CD4-positive, alpha-beta T cell treated with Interleukin-21 for 1 hour (primary cell): ENCODE measurements at places on chromosomes 2 and 18.

- DNase-seq = no peak
These were observed 1.8 kb upstream of the COBLL1 start for GRCh38 chr2:164843346-164843911.

- no peak for DNase-seq
These were observed 73.4 kb upstream of the ODC1 start for GRCh38 chr2:10521356-10522169.

GRCh38 chr2:88239781-88240180, 69.6 kb downstream of the THNSL2 start:
- DNase-seq = peak; percentile 45

DNA sequence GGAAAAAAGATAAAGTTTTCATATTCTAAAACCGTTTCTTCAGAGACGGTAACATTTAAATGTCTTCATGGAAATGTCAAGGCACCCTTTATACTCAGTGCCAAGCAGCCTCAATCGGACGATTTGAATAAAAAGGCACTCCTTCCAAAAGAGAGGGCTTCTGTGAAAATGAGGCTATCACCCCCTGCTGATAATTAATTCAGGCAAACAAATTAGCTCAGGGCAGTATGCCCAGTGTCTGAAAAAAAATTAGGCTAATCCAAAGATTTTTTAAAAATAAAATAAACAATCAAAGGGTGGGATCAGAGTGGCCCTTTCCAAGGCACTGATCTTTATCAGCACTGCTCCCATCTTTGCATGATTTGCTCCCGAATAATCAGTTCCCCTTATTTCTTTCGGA, 151.0 kb upstream of the PID1 start:
- no peak for DNase-seq

DNA sequence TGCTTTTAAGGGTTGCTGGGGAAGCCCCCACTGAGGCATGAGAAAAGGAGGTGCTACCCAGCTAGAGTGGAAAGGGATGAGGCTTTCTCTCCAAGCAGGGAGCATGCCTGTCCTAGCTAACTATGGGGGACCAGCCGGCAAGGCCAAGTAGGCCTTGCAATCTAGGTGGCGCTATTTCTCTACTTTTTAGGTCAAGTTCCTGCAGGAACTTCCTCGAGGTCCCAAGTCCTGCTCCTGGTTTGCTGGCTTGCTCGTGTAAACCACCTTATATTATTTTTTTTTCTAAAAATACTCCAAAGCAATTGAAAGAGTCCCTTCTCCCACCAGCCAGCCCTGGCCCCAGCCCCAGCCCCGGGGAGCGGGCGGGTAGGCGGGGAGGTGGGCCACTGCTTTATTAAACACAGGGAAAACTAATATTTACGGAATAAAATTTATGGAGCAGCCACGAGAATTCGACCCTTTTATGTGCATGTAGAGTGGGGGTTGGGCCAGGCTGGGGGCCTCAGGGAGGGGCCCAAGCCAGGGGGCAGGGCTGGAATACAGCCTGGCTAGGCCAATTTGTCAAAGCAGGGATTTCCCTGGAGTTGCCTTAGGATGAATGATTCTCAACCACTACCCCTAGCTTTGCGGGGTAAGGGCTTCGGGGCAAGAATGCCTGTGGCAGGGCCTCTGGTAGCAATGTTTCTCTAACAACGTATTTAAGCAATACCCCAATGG, 12.8 kb upstream of the IHH start:
- DNase-seq = peak; percentile 30

DNA sequence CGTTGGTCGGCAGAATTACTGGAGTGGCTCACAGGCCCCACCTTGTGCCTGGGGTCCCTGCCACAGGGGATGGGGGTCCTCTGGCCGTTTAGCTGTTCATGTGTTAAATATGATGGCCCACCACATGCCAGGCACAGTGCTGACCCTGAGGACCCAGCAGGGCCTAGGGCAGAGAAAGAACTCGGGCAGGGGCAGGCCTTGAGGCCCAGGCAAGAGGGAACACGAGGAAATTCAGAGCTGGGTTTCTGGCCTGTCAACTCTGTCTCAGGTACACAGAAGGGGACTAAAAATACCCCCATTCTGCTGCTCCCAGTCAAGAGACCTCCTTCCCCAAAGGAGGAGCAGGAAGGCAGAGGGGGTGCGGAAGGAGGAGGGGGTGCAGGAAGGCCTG, 66.2 kb downstream of the DNMT3A start:
- DNase-seq = no peak

- no peak for DNase-seq
These were observed 59.9 kb downstream of the INO80C start for GRCh38 chr18:35437836-35438235.

- DNase-seq = no peak
These were observed 18.0 kb downstream of the REL start for GRCh38 chr2:60899230-60899891.

DNA sequence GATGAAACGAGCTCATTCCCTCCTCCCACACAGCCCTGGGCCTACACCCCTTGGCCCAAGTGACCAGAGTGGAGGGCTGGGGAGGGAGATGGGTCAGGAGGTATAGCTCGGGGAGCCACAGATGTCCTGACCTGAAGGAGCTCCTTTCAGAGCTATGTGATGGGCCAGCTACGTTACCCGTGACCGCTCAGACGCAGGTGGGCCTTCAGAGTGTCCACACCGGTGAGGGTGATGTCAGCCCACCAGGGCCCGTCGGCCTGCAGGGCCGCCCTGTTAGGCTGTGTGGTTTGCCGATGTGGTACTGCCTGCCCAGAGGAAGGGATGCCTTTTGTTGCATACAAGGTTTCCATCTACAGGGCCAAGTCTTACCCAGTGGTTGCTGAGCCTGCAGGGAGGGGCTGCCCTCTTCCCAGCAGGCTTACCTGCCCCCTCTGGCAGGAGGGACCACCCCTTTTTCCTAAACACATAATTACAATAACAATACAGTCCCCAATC, 41.8 kb upstream of the FOSL2 start:
- DNase-seq = no peak

GRCh38 chr18:63207143-63207790, 112.3 kb downstream of the BCL2 start:
- DNase-seq = no peak

DNA sequence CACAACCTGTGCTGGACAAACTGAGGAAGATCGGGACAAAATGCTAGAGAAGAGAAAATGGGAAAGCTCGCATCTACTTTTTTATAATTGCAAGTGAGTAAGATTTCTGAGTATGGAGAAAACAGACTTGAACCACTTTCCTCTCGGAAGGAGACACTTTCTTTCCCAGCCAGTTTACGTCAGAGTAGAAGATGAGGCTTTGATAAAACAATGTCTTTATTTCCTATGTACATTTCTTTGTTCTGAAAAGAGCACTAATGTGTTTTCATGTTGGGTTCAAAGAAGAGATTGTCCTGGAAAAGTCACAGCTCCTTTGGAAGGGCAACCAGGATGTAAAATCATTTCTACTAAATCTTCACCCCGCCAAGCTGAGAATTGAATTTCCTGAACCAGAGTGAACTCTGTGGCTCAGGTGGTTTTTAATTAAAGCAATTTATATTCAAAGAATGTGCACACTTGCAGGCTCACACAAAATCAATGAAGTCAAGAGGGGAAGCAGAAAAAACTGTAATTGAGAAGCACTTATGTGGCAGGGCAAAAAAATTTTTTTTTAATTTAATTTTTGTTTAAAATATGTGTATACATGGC, 23.4 kb upstream of the ITGA6 start:
- DNase-seq = no peak

DNA sequence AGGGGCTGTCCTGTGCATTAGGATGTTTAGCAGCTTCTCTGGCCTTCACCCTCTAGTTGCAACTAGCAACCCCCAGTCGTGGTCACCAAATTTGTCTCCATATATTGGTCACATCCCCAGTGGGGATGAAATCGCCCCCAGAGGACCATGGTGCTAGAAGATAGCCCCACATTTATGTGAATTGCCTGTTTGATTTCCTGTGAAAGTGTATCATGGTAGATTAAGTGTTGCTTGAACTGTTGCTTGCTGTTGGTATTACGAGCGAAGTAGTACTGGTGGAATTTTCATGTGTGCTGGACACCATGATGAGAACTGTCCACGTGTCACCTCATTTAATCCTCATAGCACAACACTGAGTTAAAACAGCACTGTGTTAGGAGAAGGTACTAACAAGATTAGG, 59.4 kb downstream of the TSPYL6 start:
- no peak for DNase-seq

DNA sequence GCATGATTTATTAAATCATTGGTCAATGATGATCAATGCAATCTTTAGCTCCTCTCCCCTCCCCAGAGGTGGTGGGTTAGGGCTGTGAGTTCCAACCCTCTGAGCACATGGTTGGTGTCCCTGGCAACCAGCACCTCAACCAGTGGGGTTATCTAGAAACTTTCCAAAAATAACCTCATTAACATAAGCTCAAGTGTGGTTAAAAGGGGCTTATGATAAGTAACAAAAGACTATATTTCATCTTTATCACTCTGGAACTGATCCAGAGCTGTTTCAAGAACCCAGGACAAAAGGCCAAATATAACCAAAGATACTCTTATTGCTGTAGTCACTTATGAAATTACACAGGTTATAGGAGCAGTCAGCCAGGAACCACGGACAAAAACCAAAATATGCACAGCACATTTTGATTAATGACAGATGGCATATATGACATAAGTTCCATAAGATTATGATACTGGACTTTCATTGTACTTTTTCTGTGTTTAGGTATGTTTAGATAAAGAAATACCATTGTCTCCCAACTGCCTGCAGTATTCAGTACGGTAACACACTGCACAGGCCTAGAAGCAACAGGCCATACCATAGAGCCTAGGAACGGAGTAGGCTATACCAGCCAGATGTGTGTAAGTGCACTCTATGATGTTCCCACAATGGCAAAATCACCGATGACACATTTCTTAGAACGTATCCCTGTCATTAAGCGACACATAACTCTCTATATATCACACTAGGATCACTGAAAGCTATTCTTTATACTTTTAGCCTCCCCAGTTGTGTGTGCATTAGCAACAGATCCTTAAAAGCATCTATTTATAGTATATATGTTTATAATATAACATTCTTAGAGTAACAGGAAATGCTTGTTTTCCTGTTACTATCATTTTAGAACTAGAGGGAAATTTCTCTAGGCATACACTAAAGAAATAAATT, 31.9 kb downstream of the KIDINS220 start:
- no peak for DNase-seq

- DNase-seq = peak; percentile 49
These were observed 547 bp downstream of the SLC35F5 start for GRCh38 chr2:113755835-113756354.

DNA sequence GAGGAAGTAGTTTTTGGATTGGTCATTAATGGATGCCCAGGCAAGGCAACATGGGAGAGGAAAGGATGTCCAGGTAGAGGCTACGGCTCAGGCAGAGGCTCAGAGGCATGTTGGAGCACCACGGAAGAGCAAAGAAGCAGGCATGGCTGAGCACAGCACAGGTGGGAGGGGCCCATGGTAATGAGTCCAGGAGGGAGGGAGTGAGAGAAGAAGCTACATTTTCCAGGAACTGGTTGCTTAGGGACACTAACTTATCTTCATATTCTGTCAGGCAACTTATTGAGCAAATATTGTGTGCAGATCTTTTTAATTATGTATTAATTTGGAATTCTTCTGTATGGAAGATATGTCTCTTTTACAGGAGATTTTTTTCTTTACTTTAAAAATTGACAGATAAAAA, 42.2 kb downstream of the ARHGEF4 start:
- DNase-seq = no peak

- no peak for DNase-seq
These were observed 227.6 kb downstream of the ASXL3 start for GRCh38 chr18:33805592-33805991.

DNA sequence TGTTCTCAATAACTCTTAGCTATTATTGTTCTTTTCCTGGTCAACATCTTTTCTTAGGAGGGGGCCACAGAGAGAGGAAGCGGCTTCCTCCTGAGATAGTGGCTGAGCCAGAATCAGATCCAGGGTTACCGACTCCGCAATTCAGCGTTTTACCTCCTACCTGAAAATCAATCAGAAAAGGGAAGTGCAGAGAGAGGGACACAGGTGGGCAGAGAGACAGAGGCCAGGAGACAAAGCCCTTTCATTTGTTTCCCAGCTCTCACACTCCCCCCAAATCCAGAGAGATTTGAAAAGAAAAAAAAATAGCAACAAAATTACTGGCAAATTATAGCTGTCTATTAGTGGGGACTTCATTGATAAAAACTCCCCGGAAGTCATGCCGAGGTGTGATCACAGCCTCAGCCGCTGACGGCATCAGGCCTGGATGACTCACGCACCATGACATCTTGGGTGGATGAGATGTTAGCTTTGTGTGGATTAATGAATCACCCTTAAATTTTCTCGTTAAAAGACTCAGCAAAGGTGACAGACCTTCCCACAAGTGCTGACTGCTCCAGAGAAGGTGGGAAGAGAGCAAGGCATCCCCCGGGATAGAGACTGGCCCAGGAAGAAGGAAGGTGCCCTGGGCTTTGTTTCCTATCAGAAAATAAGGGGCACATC, 120.7 kb downstream of the LOXHD1 start:
- DNase-seq = peak; percentile 24

DNA sequence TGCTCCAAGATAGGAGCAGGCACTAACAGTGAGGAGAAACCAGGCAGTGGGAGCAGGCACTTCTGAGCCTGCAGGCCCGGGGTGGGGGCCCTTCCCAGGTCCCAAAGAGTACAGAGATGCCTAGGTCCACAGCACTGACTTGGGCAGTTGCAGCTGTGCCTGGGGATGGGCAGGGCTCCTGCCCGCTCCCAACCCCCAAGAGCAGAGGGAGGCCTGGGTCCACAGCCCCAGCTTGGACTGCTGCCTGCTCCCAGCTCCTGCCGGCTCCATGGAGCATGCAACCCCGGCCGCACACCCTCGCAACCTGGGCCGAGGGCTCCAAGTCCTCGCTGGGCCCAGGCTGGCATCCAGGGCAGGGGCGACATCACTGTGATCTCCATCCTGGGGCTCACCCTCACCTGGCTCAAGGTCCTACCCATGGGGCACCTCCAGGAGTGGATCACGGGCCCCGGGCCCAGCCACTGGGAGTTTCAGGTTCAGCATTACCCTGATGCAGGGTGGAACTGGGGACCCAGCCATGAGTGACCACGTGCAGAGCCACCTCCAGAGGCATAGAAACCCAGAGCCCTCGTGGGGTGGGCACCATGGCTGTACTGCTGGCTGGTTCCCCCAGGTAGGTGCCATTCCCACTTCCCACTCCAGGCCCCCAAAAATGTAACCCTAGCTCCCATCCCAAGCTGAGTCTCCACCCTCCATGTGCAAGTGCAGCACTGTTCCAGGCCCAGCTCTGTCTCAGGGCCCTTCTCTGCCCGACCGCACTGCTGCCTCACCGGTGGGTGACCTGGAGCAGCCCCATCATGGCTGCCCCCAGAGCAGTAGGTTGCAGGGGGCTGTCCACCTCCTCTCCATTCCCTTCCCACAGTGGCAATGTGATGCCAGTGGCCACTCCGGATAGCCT, 325.6 kb downstream of the NR4A2 start:
- no peak for DNase-seq

DNA sequence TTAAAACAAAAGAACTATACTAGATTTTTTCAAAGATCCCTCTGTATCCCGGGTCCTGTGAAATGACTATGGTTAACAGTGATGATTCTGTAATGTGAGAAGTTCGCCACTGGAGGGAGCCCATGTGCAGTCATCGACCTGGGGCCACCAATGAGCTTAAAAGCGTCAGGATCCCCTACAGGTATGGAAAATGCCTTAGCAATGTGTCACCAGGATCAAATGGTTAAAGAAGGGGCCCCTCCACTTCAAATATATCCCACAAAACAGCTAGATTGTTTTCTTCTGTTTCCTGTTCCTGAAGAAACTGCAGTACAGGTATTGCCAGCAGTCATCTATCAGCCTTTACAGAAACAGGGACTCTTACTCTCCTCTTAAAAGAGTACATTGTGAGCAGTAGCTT, 15.3 kb downstream of the CHRNA1 start:
- peak; percentile 77 for DNase-seq

- no peak for DNase-seq
These were observed 345.9 kb upstream of the HS6ST1 start for GRCh38 chr2:128664499-128664971.
